Thyroid gland (tissue), 4 donors: ENCODE measurements at places on chromosomes 6 and 20. TPM values are rescaled to one million over a fixed set of nuclear protein-coding genes. Genes with fewer than 3 reads are reported as not detected.

- no peak overlapping the region for H3K4me3 ChIP-seq
- H3K36me3 ChIP-seq: no peaks in the 10 kb centered on the region
- no peaks in the 10 kb centered on the region for H3K27me3 ChIP-seq
- H3K4me1 ChIP-seq: peaks cover 6% of the 10 kb centered on the region
Measured at GRCh38 chr6:2938632-2939083, 32.7 kb downstream of the SERPINB6 start.

- H3K27me3 ChIP-seq: no peaks in the 10 kb centered on the region
- no peaks in the 10 kb centered on the region for H3K4me1 ChIP-seq
- H3K36me3 ChIP-seq: no peaks in the 10 kb centered on the region
- H3K4me3 ChIP-seq: no peak overlapping the region
Measured at GRCh38 chr20:35232575-35232974, 6.1 kb downstream of the MMP24 start.

GRCh38 chr20:46013322-46013828 is 4.7 kb downstream of the MMP9 start:
- peaks cover 31% of the 10 kb centered on the region for H3K27me3 ChIP-seq
- no peak overlapping the region for H3K4me3 ChIP-seq
- no peak overlapping the region for H3K27ac ChIP-seq
- no peak for DNase-seq
- H3K36me3 ChIP-seq: no peaks in the 10 kb centered on the region
- peaks cover 5% of the 10 kb centered on the region for H3K4me1 ChIP-seq

- no peaks in the 10 kb centered on the region for H3K27me3 ChIP-seq
- no peak overlapping the region for H3K27ac ChIP-seq
- no peaks in the 10 kb centered on the region for H3K36me3 ChIP-seq
- no peaks in the 10 kb centered on the region for H3K4me1 ChIP-seq
- H3K4me3 ChIP-seq: no peak overlapping the region
Measured at GRCh38 chr6:14444295-14444972, 326.9 kb downstream of the CD83 start.

Gene BPIFB1
- not detected for total RNA-seq
